ENCODE measurements at places on chromosomes 2 and 18.

DNA sequence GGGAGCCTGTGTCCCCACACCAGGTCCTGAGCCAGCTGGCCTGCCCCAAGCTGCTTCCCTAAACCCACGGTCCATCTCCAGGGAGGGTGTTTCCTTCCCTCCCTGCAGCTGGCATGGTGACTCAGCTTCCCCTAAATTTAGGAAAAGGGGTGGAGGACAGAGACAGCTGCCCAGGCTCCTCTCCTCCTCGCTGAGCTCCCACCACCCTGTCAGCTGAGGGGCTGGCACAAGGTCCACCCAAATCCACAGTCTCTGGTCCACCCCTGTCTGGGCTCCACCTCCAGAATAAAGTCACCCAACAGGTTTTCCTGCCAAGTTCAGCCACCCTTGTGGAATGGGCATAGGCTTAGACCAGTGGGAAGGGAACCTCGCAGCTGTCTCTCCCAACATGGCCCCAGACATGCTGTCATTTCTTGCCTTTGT, 156.5 kb downstream of the TNS1 start:
- peaks cover 43% of the 10 kb centered on the region for H3K36me3 ChIP-seq
- no peaks in the 10 kb centered on the region for H3K27me3 ChIP-seq
- DNase-seq, result no peak
- no peak overlapping the region for H3K27ac ChIP-seq
- peaks cover 14% of the 10 kb centered on the region for H3K4me1 ChIP-seq

- no peak overlapping the region for H3K27ac ChIP-seq
- H3K4me3 ChIP-seq, result no peak overlapping the region
- no peaks in the 10 kb centered on the region for H3K27me3 ChIP-seq
- H3K4me1 ChIP-seq, result peaks cover 6% of the 10 kb centered on the region
Observed at GRCh38 chr18:23334569-23334968, 118.5 kb upstream of the RIOK3 start.

GRCh38 chr18:158128-159036, at the start of gene USP14:
Gene USP14 (plus strand): TSS chr18:158557. CDS start chr18:158699, 142 bp downstream.
- H3K27ac ChIP-seq, result peak within 1 kb of the TSS; percentile 64
- peaks cover 5% of the 10 kb centered on the region for H3K4me1 ChIP-seq
- DNase-seq, result peak; percentile 100
- H3K36me3 ChIP-seq, result peaks cover under 1% of the 10 kb centered on the region
- H3K27me3 ChIP-seq, result no peaks in the 10 kb centered on the region

GRCh38 chr2:238139196-238140039, 950 bp downstream of the KLHL30 start:
- H3K4me1 ChIP-seq, result peaks cover 5% of the 10 kb centered on the region
- H3K27me3 ChIP-seq, result no peaks in the 10 kb centered on the region
- DNase-seq, result no peak
- H3K4me3 ChIP-seq, result no peak overlapping the region
- no peaks in the 10 kb centered on the region for H3K36me3 ChIP-seq

DNA sequence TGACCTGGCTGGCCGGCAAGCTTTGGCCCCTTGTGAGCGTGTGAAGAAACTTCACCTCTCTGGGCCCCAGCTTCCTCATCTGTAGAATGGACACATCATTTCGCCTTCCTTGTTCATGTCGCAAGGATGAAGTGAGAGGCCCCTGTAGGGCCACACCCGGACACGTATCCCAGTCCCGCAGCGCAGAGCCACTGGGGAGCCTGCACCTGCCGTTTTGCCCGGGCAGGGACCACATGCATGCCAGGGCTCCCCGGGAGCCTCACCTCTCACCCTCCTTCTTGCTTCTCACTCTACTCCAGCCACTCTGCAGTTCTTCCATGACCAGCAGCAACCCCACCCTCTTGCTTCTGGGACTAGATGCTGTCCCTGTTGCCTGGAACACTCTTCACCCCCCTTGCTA, 77.5 kb downstream of the FAM168B start:
- H3K27me3 ChIP-seq, result no peaks in the 10 kb centered on the region
- no peak overlapping the region for H3K4me3 ChIP-seq
- H3K27ac ChIP-seq, result no peak overlapping the region
- H3K4me1 ChIP-seq, result no peaks in the 10 kb centered on the region
- no peaks in the 10 kb centered on the region for H3K36me3 ChIP-seq
- DNase-seq, result no peak

GRCh38 chr2:219624565-219624964, 2.9 kb upstream of the SLC4A3 start:
- no peak overlapping the region for H3K27ac ChIP-seq
- H3K27me3 ChIP-seq, result no peaks in the 10 kb centered on the region
- H3K4me1 ChIP-seq, result no peaks in the 10 kb centered on the region
- H3K4me3 ChIP-seq, result no peak overlapping the region

- H3K4me3 ChIP-seq, result no peak overlapping the region
- DNase-seq, result peak; percentile 83
- no peaks in the 10 kb centered on the region for H3K27me3 ChIP-seq
- peaks cover 46% of the 10 kb centered on the region for H3K4me1 ChIP-seq
Observed at GRCh38 chr2:6993229-6993640, 76.0 kb downstream of the RNF144A start.

GRCh38 chr2:3603536-3604206, 8.8 kb downstream of the COLEC11 start:
- no peak for DNase-seq
- no peaks in the 10 kb centered on the region for H3K27me3 ChIP-seq
- H3K36me3 ChIP-seq, result no peaks in the 10 kb centered on the region
- peaks cover 5% of the 10 kb centered on the region for H3K4me1 ChIP-seq
- H3K4me3 ChIP-seq, result no peak overlapping the region

DNA sequence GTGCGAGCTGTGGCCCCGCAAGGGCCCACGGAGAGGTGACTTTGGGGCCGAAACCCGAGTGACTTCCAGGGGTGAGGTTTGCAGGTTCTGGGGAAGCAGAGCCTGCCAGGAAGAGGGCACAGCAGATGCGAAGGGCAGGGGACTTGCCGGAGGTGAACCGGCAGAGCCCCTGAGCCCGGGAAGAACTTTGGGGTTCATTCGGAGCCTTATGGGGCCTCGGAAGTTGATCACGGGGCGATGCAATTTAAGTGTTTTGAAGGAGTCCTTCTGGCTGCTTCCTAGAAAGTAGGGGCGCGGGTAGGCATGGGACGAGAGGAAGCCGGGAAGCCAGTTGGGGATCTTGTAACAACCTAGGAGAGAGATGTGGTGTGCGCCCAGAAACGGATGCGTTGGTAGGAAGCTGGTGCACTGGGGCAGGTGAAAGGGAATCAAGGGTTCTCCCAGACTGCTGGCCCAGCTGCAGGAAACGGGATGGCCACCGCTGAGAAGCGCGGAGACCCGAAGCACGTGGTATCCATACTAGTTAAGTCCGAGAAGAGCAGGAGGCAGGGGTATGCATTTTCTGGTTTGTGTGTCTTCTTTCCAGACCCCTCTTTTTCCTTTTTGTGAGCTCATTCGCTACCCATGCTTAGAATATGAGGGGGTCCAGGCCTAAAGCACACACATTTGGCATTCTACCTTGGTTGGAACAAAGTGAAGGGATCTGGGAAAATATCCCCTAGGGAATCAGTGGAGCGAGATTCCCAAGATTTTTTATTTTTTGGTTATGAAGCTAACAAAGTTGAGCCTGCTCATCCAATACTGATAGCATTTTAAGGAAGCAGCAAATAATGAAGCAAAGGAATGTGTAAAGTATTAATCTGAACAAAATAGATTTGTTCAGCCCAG, 758 bp downstream of the SCLY start:
- no peaks in the 10 kb centered on the region for H3K27me3 ChIP-seq
- peak; percentile 64 for DNase-seq
- H3K4me1 ChIP-seq, result peaks cover 13% of the 10 kb centered on the region
- peaks cover 14% of the 10 kb centered on the region for H3K36me3 ChIP-seq

GRCh38 chr18:35577045-35577848, 4.3 kb upstream of the GALNT1 start:
- no peak overlapping the region for H3K4me3 ChIP-seq
- H3K4me1 ChIP-seq, result no peaks in the 10 kb centered on the region
- no peaks in the 10 kb centered on the region for H3K36me3 ChIP-seq

- H3K4me3 ChIP-seq, result no peak overlapping the region
- no peak for DNase-seq
- H3K27me3 ChIP-seq, result no peaks in the 10 kb centered on the region
- peaks cover 3% of the 10 kb centered on the region for H3K36me3 ChIP-seq
- H3K27ac ChIP-seq, result no peak overlapping the region
Observed at GRCh38 chr2:39338502-39338901, 94.7 kb upstream of the CDKL4 start.

GRCh38 chr2:433216-433615, 145.3 kb upstream of the ALKAL2 start:
- no peak overlapping the region for H3K4me3 ChIP-seq
- DNase-seq, result no peak

GRCh38 chr2:225052703-225053102, 10.4 kb upstream of the DOCK10 start:
- no peak overlapping the region for H3K27ac ChIP-seq
- no peak for DNase-seq
- no peaks in the 10 kb centered on the region for H3K36me3 ChIP-seq
- H3K4me3 ChIP-seq, result no peak overlapping the region
- no peaks in the 10 kb centered on the region for H3K27me3 ChIP-seq
- no peaks in the 10 kb centered on the region for H3K4me1 ChIP-seq

GRCh38 chr2:203783496-203784203, 77.2 kb downstream of the CD28 start:
- H3K4me1 ChIP-seq, result peaks cover 2% of the 10 kb centered on the region
- H3K27ac ChIP-seq, result peak overlapping the region; percentile 77
- H3K4me3 ChIP-seq, result no peak overlapping the region
- no peaks in the 10 kb centered on the region for H3K27me3 ChIP-seq

DNA sequence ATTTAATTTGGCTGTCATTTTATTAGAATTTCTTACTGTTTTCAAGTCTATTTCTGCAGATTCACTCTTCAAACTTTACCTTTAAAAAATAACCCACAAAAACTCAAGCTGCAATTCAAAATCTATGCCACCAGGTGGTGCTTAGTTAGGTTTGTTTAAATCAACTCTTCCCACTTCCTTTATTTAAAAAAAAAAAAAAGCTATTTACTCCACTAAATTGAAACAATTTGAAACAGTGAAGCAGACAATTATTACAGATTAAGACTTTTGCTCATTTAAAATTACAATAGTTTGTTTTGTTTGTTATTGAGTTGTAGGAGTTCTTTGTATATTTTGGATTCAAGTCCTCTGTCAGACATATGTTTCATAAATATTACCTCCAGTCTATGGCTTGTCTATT, 300.0 kb downstream of the PDE11A start:
- DNase-seq, result peak; percentile 12
- H3K4me3 ChIP-seq, result no peak overlapping the region
- H3K27ac ChIP-seq, result no peak overlapping the region
- H3K36me3 ChIP-seq, result no peaks in the 10 kb centered on the region
- H3K4me1 ChIP-seq, result no peaks in the 10 kb centered on the region

DNA sequence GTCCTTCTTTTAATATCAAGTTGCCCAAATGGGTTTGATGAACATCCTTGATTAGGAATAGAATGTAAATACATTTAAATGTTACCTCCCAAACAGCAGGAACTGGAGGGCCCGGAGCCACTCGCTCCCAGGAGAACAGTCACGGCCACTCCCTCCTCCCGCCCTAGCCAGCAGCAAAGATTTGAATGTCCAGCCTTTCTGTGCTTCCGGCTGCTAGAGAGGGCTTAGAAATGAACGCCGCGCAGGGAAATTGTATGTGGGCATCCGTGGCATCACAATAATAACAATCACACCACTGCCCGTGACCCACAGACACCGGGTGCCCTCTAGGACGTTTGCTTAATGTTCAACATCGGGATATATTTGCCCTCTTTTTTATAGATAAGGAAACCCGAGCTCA, 164.9 kb upstream of the SALL3 start:
- no peak overlapping the region for H3K27ac ChIP-seq
- DNase-seq, result no peak
- peaks cover 55% of the 10 kb centered on the region for H3K27me3 ChIP-seq
- H3K4me1 ChIP-seq, result no peaks in the 10 kb centered on the region

- no peaks in the 10 kb centered on the region for H3K36me3 ChIP-seq
- DNase-seq, result no peak
- H3K4me1 ChIP-seq, result no peaks in the 10 kb centered on the region
- no peak overlapping the region for H3K4me3 ChIP-seq
- no peak overlapping the region for H3K27ac ChIP-seq
Observed at GRCh38 chr2:208192611-208193236, 2.9 kb upstream of the C2orf80 start.

All from SK-N-SH (cell line).